ENCODE measurements at places on chromosomes 1 and 21. TPM values are rescaled to one million over a fixed set of nuclear protein-coding genes. Genes with fewer than 3 reads are reported as not detected.

- H3K36me3 ChIP-seq, result no peaks in the 10 kb centered on the region
- no peak overlapping the region for H3K27ac ChIP-seq
- no peaks in the 10 kb centered on the region for H3K27me3 ChIP-seq
- no peaks in the 10 kb centered on the region for H3K4me1 ChIP-seq
These were observed 209.2 kb downstream of the KCTD3 start for GRCh38 chr1:215776336-215776735.

GRCh38 chr1:160621633-160622413 lies 25.0 kb downstream of the SLAMF1 start:
- H3K27ac ChIP-seq, result peak overlapping the region; percentile 98
- H3K36me3 ChIP-seq, result peaks cover 85% of the 10 kb centered on the region
- no peak for DNase-seq

- H3K4me3 ChIP-seq, result no peak overlapping the region
- H3K27ac ChIP-seq, result no peak overlapping the region
- peaks cover 46% of the 10 kb centered on the region for H3K4me1 ChIP-seq
- DNase-seq, result no peak
These were observed 57.1 kb upstream of the PPP2R5A start for GRCh38 chr1:212228076-212228475.

GRCh38 chr1:228101614-228101993 lies 1.5 kb downstream of the C1orf35 start:
- peak overlapping the region; percentile 88 for H3K27ac ChIP-seq
- H3K4me3 ChIP-seq, result peak overlapping the region; percentile 64
- no peaks in the 10 kb centered on the region for H3K27me3 ChIP-seq
- peaks cover 46% of the 10 kb centered on the region for H3K36me3 ChIP-seq
- no peak for DNase-seq

DNA sequence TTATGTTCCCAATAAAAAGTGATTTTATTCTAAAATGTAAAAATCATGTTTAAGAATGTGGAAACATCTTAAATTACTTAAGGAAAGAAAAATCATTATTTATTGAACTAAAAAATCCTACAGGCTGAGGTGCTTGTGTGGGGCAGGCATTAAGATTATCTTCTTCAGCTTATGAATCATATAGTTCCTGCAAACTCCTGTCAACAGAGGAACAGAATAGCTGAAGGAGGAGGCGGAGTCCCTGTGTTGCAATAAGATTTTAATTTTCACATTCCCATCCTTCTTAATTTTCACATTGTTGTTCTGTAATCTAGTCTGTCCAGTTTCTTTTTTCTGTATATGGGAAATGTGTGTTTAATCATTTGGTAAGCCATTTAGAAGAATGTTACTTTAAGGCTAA lies 20.6 kb upstream of the OLFML3 start:
- H3K27me3 ChIP-seq, result no peaks in the 10 kb centered on the region
- DNase-seq, result no peak
- H3K4me3 ChIP-seq, result no peak overlapping the region
- no peak overlapping the region for H3K27ac ChIP-seq
- H3K36me3 ChIP-seq, result peaks cover 78% of the 10 kb centered on the region

DNA sequence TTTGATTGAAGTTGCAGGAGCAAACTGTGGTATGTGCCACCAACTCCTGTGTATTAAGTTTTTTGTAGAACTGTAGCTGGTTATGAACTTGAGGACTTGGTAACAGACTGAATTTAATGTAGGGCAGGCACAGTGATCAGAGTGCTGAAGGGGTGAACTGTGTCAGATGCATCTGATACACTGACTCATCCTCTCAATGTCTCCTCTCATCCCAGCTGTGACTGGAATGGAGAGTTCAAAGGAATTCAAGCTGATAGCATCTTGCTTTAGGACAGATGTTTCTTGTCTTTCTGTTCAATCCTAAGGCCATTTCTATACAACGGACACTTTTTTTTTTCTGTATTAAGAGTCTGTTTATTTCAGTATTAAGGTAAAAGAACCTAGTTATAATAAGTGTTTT lies 25.0 kb upstream of the GBP1 start:
- H3K4me1 ChIP-seq, result no peaks in the 10 kb centered on the region
- no peak overlapping the region for H3K4me3 ChIP-seq
- H3K27me3 ChIP-seq, result no peaks in the 10 kb centered on the region

DNA sequence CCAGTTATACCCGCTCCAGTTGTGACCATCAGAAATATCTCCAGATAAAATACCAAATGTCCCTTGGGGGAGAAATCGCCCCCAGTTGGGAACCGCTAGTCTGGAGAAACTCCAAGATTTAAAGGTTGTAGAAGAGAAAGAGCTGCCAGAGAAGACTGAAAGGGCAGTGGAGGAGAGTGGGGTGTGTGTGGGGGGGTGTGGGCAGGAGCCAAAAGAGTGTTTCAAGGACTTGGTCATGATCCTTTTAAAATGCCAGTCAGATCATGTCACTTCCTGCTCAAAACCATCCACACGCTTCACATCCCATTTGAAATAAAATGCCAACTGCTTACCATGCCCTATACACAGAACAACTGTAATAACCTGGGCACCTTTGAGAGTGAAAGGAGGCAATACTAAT lies 3.4 kb upstream of the HEYL start:
- H3K4me1 ChIP-seq, result peaks cover 2% of the 10 kb centered on the region
- no peak for DNase-seq
- peaks cover 32% of the 10 kb centered on the region for H3K27me3 ChIP-seq
- no peak overlapping the region for H3K27ac ChIP-seq
- no peak overlapping the region for H3K4me3 ChIP-seq
- no peaks in the 10 kb centered on the region for H3K36me3 ChIP-seq

DNA sequence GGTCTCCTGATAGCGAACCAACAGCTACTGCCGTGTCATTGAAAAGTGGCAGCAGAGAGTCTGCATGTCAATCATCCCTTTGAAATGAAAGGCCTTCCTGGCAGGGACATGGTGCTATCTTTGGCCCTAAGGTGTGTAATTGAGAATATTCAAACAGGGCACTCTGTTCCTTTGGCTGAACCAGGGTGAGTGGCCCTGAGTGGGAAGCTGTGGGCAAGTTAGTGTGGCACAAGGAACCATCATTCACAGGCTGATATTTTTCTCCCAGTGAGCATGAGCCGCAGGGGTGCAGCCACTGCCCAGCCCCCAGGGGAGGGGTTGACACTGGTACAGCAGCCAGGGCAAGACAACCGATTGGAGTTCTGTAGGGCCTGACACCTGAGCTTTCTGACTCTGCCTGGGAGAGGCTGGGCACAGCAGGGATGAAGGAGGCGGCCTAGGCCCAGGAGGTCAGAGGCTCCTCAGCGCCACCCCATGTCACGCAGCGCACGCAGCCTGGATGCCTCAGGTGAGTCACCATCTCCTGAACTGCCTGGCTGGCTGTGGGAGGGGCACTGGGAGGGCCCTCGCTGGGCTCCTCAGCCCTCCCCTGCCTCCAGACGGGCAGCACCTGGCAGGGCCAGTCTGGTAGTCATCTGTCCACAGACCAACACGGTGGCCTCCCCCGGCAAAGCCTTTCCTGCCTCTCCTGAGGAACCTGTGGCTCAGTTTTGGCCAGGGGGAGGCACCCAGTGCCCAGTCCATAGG lies 13.2 kb downstream of the QSOX1 start:
- no peak overlapping the region for H3K4me3 ChIP-seq
- H3K27me3 ChIP-seq, result no peaks in the 10 kb centered on the region
- no peak overlapping the region for H3K27ac ChIP-seq
- peaks cover 7% of the 10 kb centered on the region for H3K4me1 ChIP-seq

DNA sequence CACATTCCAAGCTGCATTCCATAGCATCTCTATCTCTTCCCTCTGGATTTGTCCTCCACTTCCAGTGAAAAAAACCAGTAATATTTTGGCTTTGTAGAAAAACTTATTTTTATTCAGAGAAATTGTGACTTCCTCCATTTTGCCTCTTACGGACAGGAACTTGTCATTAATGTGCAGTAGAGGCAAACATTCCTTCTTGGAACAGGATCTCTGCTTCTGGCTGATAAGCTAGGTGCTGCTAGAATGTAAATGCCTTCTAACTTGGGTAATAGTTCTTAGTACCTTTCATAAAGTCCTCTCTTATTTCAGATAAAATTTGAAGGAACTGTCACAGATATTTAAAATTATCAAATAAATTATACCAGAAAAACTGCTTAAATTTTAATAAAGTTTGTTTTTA lies 707.8 kb downstream of the USP25 start:
- H3K27ac ChIP-seq, result no peak overlapping the region
- no peaks in the 10 kb centered on the region for H3K4me1 ChIP-seq
- no peak overlapping the region for H3K4me3 ChIP-seq
- H3K36me3 ChIP-seq, result no peaks in the 10 kb centered on the region
- H3K27me3 ChIP-seq, result no peaks in the 10 kb centered on the region

DNA sequence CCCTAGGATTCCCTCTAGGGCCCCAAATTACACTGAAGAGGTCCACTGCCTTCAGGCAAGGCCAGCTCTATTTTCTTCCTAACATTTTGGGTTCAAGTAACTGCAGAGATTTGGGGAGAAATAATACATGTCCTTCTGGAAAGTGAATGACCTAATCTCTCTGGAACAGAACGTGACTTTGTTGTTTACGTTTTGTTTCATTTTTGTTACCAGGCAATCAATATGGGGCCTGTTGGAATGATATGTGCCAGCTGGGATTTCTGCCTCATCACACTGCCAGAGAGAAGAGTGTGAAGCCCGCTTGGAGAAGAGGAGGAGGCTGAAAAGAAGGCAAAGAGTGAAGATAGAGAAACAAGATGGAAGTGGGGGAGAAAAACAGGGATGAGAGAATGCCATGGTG lies 116.7 kb downstream of the FASLG start:
- H3K4me1 ChIP-seq, result peaks cover 16% of the 10 kb centered on the region
- H3K27me3 ChIP-seq, result no peaks in the 10 kb centered on the region
- H3K4me3 ChIP-seq, result no peak overlapping the region
- H3K36me3 ChIP-seq, result no peaks in the 10 kb centered on the region
- H3K27ac ChIP-seq, result no peak overlapping the region
- no peak for DNase-seq

DNA sequence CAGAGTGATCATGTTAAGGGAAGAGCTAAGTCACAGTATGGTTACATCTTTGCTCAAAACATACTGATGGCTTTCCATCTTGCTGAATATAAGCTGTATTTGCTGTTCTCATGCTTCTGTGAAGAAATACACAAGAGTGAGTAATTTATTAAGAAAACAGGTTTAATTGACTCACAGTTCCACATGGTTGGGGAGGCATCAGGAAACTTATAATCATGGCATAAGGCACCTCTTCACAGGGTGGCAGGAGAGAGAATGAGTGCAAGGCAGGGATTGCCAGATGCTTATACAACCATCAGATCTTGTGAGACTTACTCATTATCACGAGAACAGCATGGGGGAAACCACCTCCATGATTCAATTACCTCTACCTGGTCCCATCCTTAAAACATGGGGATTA lies 24.4 kb upstream of the RGS5 start:
- H3K4me3 ChIP-seq, result no peak overlapping the region
- no peaks in the 10 kb centered on the region for H3K36me3 ChIP-seq
- no peak overlapping the region for H3K27ac ChIP-seq
- DNase-seq, result no peak

DNA sequence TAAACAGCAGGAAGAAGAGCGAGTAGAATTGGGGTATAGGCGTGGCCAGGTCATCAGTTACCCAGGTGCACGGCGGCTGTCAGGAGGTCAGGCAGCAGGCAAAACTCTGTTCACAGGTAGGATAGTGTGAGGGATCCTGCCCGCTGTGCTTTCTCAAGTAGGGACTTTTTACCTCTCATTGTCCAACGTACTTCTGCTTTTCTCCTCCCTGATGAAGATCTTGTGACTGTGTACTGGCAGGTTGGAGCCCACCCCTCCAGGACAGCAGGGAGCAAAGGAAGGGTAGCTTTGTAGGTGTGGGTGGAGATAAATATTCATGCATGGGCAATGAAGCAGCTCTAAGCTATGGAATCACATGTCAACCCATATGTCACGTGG lies 373.5 kb downstream of the KIF26B start:
- H3K36me3 ChIP-seq, result no peaks in the 10 kb centered on the region
- H3K27ac ChIP-seq, result no peak overlapping the region
- no peak overlapping the region for H3K4me3 ChIP-seq
- peaks cover 2% of the 10 kb centered on the region for H3K27me3 ChIP-seq
- no peak for DNase-seq
- no peaks in the 10 kb centered on the region for H3K4me1 ChIP-seq

GRCh38 chr1:2986549-2987305 lies 34.5 kb upstream of the ACTRT2 start:
- H3K36me3 ChIP-seq, result no peaks in the 10 kb centered on the region
- no peak for DNase-seq
- H3K4me1 ChIP-seq, result no peaks in the 10 kb centered on the region
- H3K27me3 ChIP-seq, result no peaks in the 10 kb centered on the region
- H3K27ac ChIP-seq, result no peak overlapping the region
- no peak overlapping the region for H3K4me3 ChIP-seq

DNA sequence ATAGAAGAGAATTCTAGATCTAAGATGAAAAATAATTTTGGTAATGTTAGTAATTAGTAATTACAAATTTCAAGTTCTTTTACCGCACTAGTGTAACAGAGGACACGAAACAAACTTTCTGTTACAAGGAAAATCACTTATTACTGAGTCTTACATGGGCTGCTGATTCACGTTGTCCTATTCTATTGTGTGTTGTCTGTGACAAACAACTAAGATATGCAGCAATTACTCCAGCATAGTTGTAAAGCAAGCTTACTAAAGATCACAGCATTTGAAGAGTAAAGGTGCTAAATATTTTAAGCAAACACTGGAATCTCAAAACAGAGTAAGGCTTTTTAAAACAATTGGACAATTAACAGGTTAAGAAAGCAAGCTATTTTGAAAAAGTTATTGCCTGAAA lies 502.3 kb downstream of the KCNT2 start:
- no peak overlapping the region for H3K4me3 ChIP-seq
- no peak overlapping the region for H3K27ac ChIP-seq
- H3K4me1 ChIP-seq, result no peaks in the 10 kb centered on the region
- no peak for DNase-seq
- H3K27me3 ChIP-seq, result no peaks in the 10 kb centered on the region

DNA sequence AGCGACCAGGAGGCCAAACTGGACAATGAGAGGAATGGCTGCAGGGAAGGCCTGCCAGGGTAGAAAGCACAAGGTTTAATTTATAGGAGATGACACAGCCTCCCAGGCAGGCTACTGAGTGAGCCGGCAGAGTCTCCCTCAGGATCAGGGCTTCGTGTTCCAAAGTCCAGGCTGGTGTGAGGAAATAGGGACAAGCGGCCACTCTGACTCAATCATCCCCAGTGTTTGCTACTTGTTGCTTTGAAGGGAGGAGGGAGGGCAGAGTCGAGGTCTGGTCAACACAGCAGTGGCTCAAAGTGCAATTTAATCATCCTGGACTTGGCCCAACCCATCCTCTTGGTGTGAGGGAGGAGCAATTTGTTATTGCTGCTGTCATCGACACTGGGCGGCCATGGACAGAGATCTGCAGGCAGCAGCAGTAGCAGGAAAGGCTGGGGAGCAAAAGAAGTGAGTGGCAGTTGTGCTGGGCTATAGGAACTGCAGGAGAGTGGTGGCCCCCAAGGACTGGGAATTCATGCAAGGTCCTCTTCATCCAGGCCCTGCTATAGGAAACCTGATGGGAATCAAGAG lies 27.5 kb downstream of the TBX15 start:
- no peaks in the 10 kb centered on the region for H3K27me3 ChIP-seq
- DNase-seq, result no peak
- no peaks in the 10 kb centered on the region for H3K4me1 ChIP-seq
- no peak overlapping the region for H3K27ac ChIP-seq

GRCh38 chr1:240122639-240123613 lies 31.2 kb downstream of the FMN2 start:
- no peak overlapping the region for H3K27ac ChIP-seq
- H3K27me3 ChIP-seq, result no peaks in the 10 kb centered on the region
- no peak for DNase-seq
- H3K4me1 ChIP-seq, result no peaks in the 10 kb centered on the region

The LRRC53 gene
- total RNA-seq, result not detected

The SLC44A5 gene
- total RNA-seq, result 0.26 TPM

The LORICRIN gene
- total RNA-seq, result not detected

The FOXD3 gene
- not detected for total RNA-seq

The NKAIN1 gene
- 2.0 TPM for total RNA-seq

The HFM1 gene
- not detected for total RNA-seq

The PRR9 gene
- not detected for total RNA-seq

The MFSD2A gene
- total RNA-seq, result 4.1 TPM

The AJAP1 gene
- total RNA-seq, result not detected

The FLVCR1 gene
- total RNA-seq, result 11.7 TPM

The CFHR2 gene
- total RNA-seq, result not detected

Data from activated CD8-positive, alpha-beta T cell treated with anti-CD3 and anti-CD28 coated beads, Interleukin-2, amount 10 ng/mL, durations not matched to agents 7 days and 5 days (primary cell).